Left ventricle myocardium inferior (tissue), 1 donor: ENCODE measurements at places on chromosomes 1 and 21. TPM values are rescaled to one million over a fixed set of nuclear protein-coding genes. Genes with fewer than 3 reads are reported as not detected.

DNA sequence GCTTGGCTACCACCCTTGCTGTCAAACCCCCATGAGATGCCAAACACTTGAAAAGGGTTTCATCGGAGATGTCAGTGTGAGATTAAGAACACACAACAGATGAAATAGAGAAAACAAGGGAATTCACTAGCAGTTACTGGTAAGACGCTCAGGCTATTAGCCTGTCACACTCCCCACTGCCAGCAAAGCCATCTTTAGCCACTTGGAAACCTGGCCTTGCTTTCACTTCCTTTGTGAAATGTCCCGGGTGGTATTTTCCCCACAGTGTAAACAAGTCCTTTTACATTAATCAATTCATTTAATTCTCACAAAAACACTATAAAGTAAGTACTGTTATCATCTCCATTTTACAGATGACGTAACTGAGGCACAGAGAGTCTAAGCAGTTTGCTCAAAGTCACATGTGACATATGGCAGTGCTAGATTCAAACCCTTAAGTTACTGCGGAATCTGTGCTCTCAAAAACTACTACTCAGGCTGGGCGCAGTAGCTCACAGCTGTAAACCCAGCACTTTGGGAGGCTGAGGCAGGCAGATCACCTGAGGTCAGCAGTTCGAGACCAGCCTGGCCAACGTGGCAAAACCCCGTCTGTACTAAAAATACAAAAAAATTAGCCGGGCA lies 32.7 kb upstream of the KHDRBS1 start:
- no peak overlapping the region for H3K4me3 ChIP-seq
- no peaks in the 10 kb centered on the region for H3K36me3 ChIP-seq
- no peak overlapping the region for H3K27ac ChIP-seq
- no peak for DNase-seq
- peaks cover 16% of the 10 kb centered on the region for H3K4me1 ChIP-seq

DNA sequence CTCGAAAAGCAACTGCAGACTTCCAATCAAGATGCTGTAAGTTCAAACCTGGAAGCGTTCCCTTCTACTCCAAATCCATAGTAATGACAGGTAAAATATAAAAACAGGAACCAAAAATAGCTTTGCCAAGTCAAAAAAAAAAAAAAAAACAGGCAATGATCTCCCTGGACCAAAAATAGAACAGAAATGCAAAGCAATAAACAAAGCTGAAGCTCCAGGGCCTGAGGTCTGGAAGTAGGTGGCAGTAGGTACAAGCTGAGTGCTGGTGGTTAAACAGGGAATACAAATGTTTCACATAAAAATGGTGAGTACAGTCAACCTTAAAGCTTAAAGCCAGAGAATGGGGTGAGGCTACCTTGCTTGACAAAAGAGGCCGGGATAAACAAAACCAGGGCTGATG lies 610.8 kb downstream of the SMYD3 start:
- peaks cover 3% of the 10 kb centered on the region for H3K36me3 ChIP-seq
- H3K4me1 ChIP-seq, result peaks cover 7% of the 10 kb centered on the region
- H3K4me3 ChIP-seq, result no peak overlapping the region
- no peak overlapping the region for H3K27ac ChIP-seq
- H3K27me3 ChIP-seq, result no peaks in the 10 kb centered on the region
- no peak for DNase-seq

DNA sequence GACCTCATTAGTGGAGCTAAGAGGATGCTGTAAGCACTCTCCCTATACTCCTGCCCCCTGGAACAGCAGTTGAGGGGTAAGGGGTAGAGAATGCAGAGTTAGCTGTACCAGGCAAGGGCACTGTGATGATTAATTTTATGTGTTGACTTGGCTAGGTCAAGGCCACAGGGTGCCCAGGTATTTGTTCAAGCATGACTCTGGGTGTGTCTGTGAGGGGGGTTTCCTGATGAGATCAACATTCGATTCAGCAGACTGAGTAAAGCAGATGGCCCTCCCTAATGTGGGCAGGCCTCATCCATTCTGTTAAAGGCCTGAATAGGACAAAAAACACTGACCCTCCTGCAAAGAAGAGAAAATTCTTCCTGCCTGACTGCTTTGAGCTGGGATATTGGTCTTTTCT lies 110.8 kb downstream of the KCND3 start:
- no peaks in the 10 kb centered on the region for H3K36me3 ChIP-seq
- no peaks in the 10 kb centered on the region for H3K27me3 ChIP-seq
- H3K4me1 ChIP-seq, result peaks cover 99% of the 10 kb centered on the region
- H3K4me3 ChIP-seq, result no peak overlapping the region

DNA sequence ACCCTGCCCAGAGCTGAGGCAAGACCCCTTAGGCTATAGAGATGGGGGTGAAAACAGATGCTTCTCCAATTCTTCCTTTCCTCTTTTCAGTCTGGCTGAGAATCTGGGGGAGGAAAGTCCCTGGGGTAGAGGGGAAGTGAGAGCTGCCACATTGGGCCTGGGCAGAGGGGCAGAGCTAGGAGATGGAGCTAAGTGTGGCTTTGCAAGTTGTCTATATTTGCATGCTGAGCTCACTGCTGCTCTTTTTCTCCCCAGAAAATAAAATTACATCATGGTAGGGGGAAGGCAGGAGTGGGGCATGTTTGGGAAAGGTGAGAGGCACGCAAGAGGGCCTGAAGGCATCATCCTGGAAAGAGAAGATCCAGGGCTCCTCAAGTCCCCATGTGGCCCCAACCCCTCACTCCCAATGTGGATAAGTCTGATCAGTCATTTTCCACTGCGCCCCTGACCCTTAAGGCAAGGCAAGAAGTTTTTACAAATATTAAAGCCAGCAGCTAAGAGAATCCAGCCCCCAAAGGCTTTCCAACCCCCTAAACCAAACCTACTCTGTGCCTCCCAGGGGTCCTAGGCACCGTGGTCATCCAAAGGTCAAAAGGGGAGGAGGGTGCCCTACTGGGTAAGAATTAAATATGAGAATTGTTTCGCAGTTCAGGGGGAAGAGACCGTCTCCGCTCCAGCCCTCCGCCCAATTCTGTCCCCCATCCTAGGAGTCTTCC lies 500 bp upstream of the PEA15 start:
- peaks cover 55% of the 10 kb centered on the region for H3K4me1 ChIP-seq
- H3K4me3 ChIP-seq, result peak overlapping the region; percentile 95
- DNase-seq, result no peak
- H3K36me3 ChIP-seq, result peaks cover 5% of the 10 kb centered on the region
- peak overlapping the region; percentile 96 for H3K27ac ChIP-seq
- no peaks in the 10 kb centered on the region for H3K27me3 ChIP-seq

- H3K27ac ChIP-seq, result no peak overlapping the region
- no peaks in the 10 kb centered on the region for H3K27me3 ChIP-seq
- no peak for DNase-seq
- H3K36me3 ChIP-seq, result peaks cover 81% of the 10 kb centered on the region
- H3K4me3 ChIP-seq, result no peak overlapping the region
Measured at GRCh38 chr1:9731051-9731537, 79.6 kb downstream of the PIK3CD start.

- peaks cover 49% of the 10 kb centered on the region for H3K4me1 ChIP-seq
- peak overlapping the region; percentile 67 for H3K4me3 ChIP-seq
- H3K27me3 ChIP-seq, result peaks cover 98% of the 10 kb centered on the region
- no peaks in the 10 kb centered on the region for H3K36me3 ChIP-seq
- no peak for DNase-seq
- H3K27ac ChIP-seq, result no peak overlapping the region
Measured at GRCh38 chr1:923991-924655, 400 bp downstream of the SAMD11 start.

DNA sequence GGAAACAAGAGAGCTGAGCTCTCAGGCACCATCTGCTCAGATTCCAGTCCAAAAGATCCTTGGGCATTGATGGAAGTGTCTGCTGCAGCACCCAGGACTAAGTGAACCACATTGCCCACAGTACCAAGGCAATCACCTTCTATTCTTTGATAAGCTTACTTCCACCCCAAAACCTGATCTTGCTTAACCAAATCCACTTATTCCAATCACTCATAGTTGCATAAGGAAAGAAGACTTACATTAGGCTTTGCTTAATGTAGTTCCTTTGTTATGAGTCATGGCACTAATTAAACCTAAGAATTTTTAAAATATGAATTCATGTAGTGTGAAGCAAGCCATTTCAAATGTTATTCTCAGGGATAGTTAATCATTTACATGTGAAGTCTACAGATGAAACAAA lies 84.5 kb downstream of the UCHL5 start:
- no peaks in the 10 kb centered on the region for H3K27me3 ChIP-seq
- DNase-seq, result no peak
- H3K27ac ChIP-seq, result no peak overlapping the region
- peaks cover 3% of the 10 kb centered on the region for H3K36me3 ChIP-seq
- no peak overlapping the region for H3K4me3 ChIP-seq

DNA sequence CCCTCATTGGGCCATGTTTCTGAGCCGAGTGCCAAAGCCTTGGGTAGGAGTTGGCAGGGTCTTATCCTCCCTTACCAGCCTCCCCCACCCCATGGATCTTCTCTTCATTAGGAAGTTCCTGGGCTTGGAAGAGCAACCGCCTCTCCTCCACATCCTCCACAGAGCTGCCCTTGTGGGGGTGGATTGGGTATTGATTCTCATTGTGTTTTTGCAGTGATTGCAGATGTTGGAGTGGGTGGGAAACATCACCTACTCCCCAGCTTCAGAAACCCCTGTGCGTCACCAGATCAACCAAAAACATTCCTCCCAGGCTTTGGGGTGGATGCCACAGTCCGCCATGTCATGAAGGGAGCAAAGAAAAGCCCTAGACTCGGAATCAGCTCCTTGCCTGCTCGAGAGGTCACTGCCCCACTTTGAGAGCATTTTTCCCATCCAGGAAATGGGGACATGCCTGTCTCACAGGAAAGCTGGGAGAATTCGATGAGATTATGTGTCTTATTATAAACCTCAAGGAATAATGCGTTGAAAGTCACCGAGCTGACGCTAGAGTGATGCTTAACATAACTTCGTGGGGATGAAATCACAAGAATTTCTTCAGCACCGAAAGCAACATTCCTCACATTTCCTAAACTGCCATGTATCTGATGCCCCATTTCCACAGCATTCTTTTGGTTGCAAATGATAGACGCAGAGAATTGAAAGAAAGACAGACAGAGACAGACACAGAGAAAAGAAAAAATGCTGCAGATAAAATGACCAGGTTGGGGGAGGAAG lies 44.7 kb upstream of the ZBTB40 start:
- H3K36me3 ChIP-seq, result no peaks in the 10 kb centered on the region
- H3K4me3 ChIP-seq, result no peak overlapping the region
- peaks cover 63% of the 10 kb centered on the region for H3K27me3 ChIP-seq
- DNase-seq, result no peak
- no peaks in the 10 kb centered on the region for H3K4me1 ChIP-seq

DNA sequence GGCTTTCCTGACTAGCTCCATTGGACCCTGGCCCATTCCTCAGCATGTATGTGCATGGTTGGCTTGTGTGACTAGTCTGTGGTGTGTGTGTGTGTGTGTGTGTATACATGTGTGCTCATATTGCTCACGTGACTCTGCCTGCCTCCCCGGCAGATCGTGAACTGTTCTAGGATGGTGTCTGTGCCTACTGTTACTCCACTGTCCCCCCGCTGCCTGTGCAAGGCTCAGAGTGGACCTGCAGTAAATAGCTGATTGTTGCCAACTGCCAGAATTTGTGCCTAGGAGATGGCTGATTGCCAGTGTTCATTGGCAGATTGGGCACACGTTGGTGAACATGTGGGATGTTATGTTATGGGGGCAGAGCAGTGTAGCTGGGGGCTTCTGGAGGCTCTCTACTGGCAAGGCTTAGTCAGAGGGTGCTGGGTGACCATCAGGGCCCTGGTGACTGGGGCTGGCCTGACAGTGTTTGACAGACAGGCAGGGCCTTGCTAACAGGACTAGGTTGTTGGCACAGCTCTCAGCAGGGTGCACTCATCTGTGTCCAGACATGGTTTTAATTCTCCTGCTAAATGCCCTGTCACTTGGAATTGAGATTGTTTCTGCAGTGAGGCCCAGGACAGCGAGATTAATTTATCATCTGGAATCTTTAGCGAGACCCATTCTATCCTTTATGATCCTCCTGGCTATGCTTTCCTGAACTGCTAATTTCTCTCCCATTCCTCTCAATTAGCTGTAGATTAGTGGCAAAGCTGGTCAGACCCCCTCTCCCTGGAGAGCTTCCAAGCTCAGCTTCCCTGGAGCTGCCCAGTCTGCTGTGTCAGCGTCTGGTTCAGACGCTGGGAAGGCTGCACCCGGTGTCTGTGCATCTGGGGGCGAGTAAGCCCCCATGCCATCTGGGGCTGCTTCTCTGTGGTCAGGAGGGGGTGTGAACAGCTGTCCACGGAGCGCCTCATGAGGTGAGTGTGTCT lies 20.8 kb downstream of the SLC6A17 start:
- peaks cover 2% of the 10 kb centered on the region for H3K4me1 ChIP-seq
- no peak for DNase-seq
- H3K36me3 ChIP-seq, result no peaks in the 10 kb centered on the region
- H3K27ac ChIP-seq, result no peak overlapping the region

DNA sequence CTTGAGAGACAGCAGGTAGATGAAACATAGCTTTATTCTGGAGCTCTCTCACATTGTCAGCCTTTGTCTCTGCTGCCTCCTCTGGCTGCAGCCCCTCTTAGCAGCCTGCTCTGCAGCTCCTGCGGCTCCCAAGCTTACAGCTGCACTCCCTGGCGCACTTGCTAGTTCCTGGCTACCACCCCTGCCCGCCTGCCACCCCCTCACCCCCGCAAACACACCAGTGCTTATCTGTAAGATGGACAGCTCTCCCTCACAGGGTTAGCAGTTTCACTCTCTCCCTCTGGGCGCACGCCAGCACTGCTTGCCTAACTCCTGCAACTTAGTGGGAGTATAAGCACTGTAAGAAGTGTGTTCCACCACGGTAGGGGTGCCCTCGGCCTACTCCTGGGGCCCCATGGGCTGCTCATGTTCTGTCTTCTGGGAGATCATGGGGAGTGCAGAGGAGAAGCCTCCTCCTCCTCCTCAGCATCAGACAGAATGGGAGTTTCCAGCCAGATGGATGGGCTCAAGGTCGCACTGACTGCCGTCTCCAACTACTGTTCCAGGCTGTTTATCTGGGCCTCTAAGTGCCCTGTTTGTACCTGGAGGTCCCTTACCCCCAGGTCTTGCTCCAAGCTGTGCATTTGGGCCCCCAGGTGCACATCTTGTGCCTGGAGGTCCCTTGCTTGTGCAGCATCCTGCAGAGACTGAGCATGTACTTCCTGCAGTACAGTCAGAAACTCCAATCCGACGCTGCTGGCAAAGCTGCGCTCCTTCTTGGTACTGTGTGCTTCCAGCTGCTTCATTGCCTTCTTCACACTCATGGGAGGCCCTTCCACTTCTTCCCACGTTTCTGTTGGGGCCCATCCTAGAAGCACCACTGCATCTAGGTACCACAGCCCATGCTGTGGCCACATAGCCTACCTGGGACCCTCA lies 1388.1 kb downstream of the AMY1C start:
- no peaks in the 10 kb centered on the region for H3K27me3 ChIP-seq
- H3K36me3 ChIP-seq, result no peaks in the 10 kb centered on the region
- H3K27ac ChIP-seq, result no peak overlapping the region
- DNase-seq, result no peak
- no peaks in the 10 kb centered on the region for H3K4me1 ChIP-seq

The PERM1 gene
- total RNA-seq, result 160 TPM

The GJA9 gene
- not detected for total RNA-seq
